Activated T-cell treated with anti-CD3 and anti-CD28 coated beads, Interleukin-2, amount 50 U/mL, for 48 hours (primary cell): ENCODE measurements at places on chromosomes 2 and 18.

- DNase-seq = no peak
Measured at GRCh38 chr18:12092398-12093229, 1.0 kb upstream of the ANKRD62 start.

- DNase-seq = no peak
Measured at GRCh38 chr2:157312866-157313486, 12.6 kb downstream of the ERMN start.

DNA sequence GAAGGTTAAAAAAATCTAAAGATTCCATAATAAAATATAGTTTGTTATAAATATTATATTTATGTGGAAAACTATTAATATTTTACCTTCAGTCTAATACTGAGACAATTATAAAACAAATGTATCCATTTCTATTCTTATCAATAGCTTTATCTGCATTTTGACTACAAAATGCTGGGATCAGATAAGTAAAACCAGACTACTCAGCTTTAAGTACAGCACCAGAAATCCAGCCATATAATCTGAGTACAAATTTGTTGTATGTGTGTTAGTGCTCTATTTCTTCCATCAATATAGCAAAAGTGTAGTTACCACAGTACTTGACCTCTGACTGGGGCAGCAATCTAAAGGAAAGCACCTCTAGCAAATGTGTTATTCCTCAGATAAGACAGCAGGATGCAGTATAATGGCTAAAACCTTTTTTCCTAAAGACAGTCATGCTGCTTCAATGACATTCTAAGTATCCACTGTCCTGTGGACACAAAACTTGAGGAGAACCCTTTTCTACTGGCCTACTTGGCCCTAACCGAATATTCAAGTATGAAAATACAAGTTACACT, 68.1 kb downstream of the OLA1 start:
- no peak for DNase-seq

GRCh38 chr2:119315241-119315925, 51.3 kb downstream of the C2orf76 start:
- no peak for DNase-seq

DNA sequence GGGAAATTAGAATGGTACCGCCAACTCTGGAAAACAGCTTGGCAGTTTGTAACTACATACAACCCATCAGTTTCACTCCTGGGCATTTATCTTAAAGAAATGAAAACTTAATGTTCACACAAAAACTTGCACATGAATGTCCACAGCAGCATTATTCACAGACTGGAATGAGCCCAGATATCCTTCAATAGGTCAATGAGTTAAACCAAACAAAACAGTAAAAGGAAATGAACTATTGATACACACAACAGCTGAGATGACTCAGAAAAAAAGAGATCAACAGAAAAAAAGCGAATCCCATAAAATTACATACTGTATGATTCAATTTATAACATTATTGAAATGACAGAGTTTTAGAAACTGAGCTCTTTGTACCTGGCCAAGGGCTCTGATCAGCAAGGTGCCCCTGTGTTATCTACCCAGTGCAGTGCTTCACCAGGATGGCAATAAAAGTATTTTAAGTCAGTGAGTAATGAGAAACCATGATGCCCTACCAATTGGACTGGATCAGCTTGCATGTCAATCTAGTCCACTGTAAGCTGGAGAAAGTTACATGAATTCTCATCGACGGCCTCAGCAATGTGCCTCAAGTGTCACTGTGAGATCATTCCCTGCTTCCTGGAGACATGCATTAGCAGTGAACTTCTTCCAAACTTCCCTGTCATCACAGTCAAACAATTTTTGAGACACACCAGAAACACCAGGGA, 21.9 kb downstream of the TMEM237 start:
- DNase-seq = no peak

DNA sequence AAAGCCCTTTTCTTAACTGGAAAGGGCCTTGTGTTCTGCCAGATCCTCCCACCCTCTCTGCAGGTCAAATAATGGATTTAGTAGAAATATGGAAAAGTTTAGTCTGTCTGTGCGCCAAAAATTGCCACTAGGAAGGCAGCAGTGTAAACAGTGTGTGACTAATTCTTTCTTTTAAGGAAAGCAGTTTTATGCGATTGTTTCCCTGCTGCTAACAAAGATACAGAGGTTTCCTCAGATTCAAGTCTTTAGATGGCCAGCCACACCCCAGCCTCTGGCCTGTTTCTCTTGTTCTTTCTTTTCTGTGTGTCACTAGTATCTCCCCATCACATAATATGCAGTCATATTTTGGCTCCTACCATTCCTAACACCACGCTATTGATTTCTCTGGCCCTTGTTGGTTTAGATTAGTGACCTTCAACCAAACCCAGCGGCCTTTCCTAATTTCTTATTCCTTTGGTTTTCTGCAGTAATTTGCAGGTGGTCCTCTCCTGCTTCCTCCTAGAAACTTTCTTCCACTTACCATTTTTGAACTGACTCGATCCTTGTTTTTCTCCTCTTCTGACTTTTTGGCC, 157.4 kb downstream of the LTBP1 start:
- no peak for DNase-seq

DNA sequence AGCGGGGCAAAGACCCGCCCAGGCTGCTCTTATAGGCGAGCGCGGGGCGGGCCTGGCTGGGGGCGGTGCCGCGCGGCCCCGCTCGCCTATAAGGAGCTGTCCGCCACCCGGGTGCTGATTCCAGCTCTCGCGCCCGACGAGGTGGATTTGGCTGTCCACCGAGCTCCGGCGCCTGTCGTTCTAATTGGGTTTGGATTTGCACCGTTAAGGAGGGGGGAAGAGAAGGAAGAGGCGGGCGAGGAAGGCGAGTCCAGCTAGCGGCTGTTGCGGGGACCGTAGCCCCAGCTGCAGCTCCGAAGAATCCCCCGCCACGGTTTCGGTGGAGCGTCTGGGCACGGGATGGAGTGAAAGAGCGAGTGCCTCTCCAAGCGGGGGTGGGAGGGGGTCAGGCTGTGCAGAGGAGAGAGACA, at the start of gene CNTNAP5:
TSS of gene CNTNAP5 (plus strand) at position 117 of the 410 bp plus-strand sequence. CDS start 364 bp downstream, outside the sequence.
- DNase-seq = peak; percentile 27
